Left renal cortex interstitium (tissue), 4 donors: ENCODE measurements at places on chromosomes 1 and 21.

DNA sequence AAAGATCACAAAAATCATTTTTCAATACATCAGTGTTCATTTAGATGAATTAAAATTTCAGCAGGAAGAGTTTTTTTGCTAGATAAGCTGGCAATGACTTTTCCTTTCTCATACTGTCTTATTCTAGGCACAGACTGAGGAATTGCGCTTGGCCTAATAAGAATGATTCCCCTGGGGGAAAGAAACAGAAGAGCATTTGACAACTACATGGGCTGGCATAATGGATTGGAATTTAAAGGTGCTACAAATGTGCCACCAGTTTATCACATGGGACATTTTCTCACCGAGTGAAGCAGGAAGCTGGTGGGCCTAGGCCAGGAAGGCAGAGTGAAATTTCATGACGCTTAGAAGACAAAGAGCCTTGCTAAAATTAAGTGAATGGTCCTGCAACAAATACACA is 39.3 kb downstream of the CDKN2C start:
- no peak for DNase-seq

DNA sequence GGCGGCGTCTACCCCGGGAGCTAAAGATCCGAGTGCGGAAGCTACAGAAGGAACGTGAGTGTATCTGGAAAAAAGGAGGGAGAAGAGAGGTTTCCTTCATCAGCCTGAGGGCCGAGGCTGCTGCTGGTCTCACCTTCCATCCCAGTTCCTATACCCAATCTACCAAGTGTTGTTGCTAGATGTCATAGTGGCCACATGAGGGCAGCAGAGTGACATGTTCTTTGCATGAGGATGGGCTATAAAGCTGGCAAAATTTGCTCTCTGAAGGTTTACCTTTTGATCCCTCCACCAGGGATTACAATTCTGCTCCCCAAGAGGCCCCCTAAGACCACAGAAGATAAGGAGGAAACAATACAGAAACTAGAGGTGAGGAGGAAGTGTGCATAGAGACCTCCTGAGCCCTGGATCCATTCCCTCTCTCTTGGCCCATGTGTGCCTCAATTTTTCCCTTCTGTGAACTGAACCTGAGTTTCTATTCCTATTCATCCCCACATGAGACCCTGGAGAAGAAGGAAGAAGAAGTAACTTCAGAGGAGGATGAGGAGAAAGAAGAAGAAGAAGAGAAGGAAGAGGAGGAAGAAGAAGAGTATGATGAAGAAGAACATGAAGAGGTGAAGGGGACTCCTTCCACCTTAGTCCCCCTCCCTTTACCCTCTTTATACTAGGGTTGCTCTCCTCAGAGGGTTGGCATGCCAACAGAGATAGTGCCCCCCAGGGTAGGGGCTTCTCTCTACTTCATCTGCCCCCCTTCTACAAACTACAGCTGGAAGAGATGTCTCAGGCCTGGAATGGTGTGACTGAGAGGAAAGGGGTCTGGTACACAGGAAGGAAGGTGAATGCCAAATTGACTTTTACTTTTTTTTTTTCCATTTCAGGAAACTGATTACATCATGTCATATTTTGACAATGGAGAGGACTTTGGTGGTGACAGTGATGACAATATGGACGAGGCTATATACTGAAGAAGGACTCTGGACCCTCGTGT is 13.3 kb downstream of the POLR3GL start:
- DNase-seq, result no peak

- DNase-seq, result no peak
Observed at GRCh38 chr1:214702556-214702955, 99.6 kb downstream of the CENPF start.

DNA sequence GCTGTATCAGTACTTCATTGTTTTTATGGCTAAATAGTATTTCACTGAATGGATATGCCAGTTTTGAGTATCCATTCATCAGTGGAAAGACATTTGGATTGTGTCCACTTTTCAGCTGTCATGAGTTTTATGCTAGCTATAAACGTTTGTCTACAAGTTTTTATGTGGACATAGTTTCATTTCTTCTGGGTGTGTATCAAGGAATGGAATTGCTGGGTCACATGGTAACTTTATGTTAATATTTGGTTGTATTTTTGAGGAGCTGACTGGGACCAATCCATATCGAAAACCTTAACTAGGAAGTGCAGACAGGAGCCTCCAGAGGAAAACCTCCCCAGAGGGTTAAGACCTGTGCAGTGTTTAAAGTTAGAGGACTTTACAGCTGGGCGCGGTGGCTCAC is 31.8 kb upstream of the DISC1 start:
- DNase-seq, result no peak

- DNase-seq, result no peak
Observed at GRCh38 chr1:229427572-229427971, 6.3 kb downstream of the ACTA1 start.

- no peak for DNase-seq
Observed at GRCh38 chr1:226555092-226555491, 6.5 kb downstream of the STUM start.

GRCh38 chr1:101452825-101453224 is 216.0 kb downstream of the S1PR1 start:
- DNase-seq, result no peak

DNA sequence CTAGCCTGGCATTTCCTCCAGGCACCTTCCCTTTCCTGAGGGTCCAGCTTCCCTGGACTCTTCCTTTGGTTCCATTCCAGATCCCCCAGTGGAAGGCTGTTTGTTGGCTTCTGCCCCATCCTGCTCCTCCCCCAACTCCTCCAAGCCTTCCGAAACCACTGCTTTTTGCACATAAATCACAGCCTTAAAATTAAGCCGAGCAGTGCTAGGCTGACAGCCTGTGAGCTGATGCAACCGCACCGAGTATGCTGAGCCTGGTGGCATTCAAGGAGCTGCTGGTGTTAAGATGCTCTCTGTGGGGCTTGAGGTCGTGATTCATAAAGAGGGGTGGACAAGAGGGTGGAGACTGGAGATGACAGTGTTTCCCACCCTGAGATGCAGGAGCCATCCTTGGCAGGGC is 266.6 kb upstream of the C1orf174 start:
- no peak for DNase-seq

- no peak for DNase-seq
Observed at GRCh38 chr1:83632906-83633305, 366.0 kb downstream of the TTLL7 start.

DNA sequence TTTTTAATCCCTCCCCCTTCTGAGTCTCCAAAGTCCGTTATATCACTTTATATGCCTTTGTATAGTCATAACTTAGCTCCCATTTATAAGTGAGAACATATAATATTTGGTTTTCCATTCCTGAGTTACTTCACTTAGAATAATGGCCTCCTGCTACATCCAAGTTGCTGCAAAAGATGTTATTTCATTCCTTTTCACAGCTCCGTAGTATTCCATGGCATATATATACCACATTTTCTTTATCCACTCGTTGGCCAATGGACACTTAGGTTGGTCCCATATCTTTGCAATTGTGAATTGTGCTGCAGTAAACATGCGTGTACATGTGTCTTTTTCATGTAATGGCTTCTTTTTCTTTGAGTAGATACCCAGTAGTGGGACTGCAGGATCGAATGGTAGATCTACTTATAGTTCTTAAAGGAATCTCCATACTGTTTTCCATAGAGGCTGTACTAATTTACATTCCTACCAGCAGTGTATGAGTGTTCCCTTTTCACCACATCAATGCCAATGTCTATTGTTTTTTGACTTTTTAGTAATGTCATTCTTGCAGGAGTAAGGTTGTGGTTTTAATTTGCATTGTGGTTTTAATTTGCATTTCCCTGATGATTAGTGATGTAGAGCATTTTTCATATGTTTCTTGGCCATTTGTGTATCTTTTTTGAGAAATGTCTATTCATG is 12.3 kb downstream of the MAN1C1 start:
- no peak for DNase-seq

- DNase-seq, result no peak
Observed at GRCh38 chr1:97875996-97876395, 44.8 kb downstream of the DPYD start.

GRCh38 chr1:28428012-28428411 is 58.5 kb downstream of the PHACTR4 start:
- no peak for DNase-seq

- no peak for DNase-seq
Observed at GRCh38 chr21:42093186-42093585, 22.1 kb downstream of the UMODL1 start.

GRCh38 chr1:26126321-26127084 is 14.9 kb downstream of the PDIK1L start:
- no peak for DNase-seq
